ENCODE measurements at places on chromosomes 7 and 10.

DNA sequence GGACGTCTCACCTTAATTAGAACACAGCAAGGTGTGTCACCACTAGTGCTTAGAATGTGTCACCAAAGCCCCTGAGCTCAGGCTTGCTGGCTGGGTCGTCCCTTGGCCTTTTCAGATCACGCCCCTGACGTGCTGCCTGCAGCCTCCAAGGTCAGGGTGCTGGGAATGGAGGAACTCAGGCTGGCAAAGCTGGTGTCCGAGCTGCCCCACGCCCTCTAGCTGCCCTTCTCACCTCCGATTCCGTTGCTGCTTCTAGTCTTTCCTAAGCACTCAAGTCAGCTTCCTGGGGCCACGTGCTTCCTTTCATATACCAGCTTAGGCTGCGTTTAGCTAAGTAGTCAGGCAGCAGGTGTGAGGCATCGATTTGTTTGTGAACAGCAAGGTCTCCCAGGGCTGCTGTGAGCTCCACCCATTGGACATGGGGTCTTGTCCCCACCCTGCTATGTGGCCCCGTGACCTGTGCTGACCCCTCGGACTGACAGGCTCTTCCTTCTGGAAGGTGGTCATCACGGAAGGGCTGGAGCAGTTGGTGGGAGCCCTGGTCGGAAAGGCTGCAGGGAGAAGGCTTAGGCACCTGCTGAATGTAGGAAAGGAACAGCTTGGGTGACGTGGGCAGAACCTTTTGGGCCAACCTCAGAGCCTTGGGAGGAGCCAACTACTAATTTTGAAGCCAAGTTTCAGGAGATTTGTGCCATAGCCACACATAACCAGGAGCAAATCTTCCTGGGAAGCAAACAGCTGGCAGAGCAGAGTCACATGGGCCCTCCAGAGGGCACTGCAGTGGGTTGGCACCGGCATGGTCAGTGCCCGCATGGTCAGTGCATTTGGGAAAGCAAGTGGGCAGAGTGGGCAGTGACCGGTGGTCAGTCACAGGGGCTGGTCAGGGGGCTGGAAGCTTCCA lies 28.8 kb downstream of the VIPR2 start:
- no peak for DNase-seq

DNA sequence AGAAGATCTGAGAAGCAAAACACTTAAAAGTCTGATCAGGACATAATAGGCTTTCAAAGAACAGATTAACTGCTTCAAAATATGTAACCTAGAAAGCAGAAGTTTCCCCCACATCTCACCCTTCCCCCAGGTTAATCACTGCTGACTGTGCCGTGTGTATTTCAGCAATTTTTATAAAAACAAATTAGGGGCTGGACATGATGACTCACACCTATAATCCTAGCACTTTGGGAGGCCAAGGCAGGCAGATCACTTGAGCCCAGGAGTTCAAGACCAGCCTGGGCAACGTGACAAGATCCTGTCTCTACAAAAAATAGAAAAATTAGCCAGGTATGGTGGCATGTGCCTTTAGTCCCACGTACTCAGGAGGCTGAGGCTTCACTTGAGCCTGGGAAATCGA lies 67.6 kb upstream of the GATA3 start:
- DNase-seq, result no peak

DNA sequence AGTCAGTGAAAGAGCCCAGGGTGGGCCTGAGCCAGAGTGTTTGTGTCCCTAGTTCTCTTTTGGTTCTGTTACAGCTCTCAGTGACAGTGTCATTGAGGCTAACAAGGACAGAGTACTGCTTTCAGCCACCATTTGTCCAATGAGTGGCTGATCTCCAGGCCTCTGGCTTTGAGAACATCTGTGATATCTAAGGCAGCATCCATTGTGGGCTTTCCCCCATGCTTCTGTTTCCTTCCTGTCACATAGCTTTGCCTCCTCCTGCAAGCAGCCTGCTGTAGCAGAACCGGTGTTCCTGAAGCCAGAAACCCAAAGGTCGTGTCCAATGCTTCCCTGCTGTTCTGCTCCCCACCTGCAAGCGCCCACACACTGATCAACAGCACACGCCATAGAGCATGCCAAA lies 68.4 kb downstream of the IKZF1 start:
- no peak for DNase-seq

GRCh38 chr10:69470463-69471384 lies 19.5 kb downstream of the TSPAN15 start:
- DNase-seq, result no peak

GRCh38 chr7:136857573-136857972 lies 10.9 kb upstream of the CHRM2 start:
- peak; percentile 9 for DNase-seq

GRCh38 chr10:23917251-23917840 lies 291.6 kb upstream of the KIAA1217 start:
- DNase-seq, result no peak

DNA sequence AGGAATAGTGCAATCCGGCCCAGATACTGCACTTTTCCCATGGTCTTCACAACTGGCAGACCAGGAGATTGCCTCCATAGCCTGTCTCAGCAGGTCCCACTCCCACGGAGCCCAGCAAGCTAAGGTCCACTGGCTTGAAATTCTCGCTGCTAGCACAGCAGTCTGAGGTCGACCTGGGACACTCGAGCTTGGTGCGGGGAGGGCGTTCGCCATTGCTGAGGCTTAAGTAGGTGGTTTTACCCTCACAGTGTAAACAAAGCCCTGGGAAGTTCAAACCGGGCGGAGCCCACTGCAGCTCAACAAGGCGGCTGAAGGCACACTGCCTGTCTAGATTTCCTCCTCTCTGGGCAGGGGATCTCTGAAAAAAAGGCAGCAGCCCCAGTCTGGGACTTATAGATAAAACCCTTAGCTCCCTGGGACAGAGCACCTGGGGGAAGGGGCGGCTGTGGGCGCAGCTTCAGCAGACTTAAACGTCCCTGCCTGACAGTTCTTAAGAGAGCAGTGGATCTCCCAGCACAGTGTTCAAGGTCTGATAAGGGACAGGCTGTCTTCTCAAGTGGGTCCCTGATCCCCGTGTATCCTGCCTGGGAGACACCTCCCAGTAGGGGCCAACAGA lies 293.5 kb upstream of the GALNT17 start:
- DNase-seq, result no peak

GRCh38 chr7:126223729-126224128 lies 1029.0 kb downstream of the GRM8 start:
- no peak for DNase-seq

GRCh38 chr10:82826132-82826531 lies 951.1 kb downstream of the NRG3 start:
- DNase-seq, result no peak

DNA sequence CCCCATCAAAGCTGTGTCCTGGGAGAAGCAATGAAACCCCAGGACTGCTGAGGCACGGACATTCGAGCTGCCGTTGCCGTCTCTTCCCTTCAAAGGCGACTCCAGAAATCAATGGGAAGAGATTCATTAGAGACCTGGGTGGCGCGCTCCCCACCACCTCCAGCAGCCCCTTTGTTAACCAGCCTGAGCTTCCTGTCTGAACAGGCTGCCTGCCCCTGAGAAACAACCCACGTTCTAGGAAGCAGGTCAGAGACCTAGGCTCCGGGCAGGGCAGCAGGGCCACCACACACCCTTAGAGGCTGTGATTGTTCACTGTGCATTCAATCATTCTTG lies 110.9 kb upstream of the PPIF start:
- no peak for DNase-seq

GRCh38 chr7:40784176-40784575 lies 649.4 kb downstream of the SUGCT start:
- DNase-seq, result no peak

DNA sequence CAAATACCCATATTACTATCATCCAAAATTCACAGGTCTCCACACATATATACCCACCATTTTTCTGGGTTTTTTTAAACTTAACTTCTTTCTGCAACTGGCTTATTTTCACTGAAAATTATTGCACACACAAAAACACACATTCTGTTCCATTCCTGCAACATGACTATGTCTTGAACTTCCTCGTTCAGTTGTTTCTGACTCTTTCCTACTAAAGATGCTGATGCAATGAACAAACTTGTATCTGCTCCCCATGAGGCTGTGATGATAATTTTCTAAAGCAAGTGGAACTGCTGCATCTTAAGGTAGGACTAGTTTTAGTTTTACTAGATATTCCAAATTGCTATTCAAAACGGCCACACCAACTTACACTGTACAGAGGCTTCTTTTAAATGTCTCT lies 77.7 kb downstream of the OSBPL3 start:
- no peak for DNase-seq

DNA sequence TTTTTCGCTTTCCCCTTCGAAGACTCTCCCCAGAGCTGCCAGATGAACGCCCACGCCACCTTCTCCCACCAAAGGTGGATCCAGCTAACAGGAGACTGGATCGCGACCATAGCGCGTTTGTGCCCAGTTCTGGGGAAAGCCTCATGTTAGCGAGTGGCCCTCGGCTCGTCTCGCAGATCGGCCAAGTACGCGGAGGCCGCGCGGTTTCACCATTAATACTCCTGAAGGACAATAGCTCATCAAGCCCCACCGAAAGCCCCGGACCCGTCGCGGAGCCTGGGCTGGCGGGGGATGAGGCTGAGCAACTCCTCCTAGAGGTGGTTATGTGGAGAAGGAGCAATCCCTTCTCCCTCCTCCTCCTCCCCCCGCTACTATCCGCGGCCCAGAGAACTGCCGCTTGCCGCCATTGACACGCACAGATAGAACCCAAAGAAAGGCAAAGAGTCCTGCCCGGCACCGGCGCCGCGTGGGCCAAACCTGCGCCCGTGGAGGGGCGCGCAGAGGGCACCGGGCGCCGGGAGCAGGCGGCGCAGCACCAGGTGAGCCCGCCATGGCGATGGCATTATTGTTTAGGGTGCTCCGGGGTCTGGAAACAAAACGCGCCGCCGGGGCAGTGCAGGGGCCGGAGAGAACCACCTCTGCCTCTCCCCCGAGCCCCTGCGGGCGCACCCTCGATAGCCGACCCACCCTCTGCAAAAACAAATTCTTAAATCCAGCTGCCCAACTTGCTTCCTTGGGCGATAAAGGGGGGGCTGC lies at the start of gene MACROH2A2:
TSS of gene MACROH2A2 (plus strand) at position 385 of the 756 bp plus-strand sequence. CDS start 22,813 bp downstream, outside the sequence.
- no peak for DNase-seq

DNA sequence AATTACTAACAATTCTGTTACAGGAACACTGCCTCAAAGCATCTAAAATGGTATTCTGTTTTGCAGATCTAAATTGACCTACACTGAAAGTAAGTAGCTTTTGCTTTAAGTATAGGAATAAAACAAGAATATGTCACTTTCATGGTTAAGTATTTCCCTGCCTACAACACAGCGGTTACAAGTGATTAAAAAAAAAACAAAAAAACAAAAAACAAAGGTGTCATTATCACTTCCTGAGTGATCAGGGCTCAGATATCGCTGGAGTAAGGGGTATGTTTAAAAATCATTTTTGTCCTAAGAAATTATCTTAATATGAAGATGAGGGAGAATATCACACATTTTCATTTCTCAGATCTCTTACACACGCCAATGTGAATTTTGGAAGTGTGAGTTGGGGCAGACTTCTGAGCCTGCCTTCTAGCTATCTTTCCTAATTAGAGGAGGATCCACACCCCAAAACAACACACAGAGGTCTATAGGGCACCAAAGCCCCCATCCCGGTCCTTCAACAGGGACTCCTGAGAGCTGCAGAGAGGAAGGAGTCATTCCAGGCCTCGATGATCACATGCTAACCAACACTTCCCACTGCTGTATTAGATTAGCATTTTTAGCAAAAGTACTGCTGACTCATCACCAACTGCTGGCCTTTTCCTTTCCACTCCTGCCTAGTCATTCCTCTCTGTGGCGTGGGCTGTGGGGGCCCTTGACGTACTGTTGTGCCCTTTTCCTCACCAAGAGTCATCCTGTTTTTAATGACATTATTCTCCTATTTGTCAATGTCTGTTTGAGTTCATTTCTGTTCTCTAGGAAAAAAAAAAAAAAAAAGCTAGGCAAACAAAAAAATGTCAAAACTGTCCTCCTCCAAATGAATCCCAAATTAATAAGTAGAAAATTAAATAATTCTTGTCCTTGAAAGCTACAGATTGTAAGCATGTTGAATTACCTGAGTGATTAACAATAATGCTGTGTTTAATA lies 31.2 kb downstream of the PRTFDC1 start:
- DNase-seq, result no peak

GRCh38 chr10:131994435-131994834 lies 12.7 kb upstream of the BNIP3 start:
- DNase-seq, result no peak

- no peak for DNase-seq
Observed at GRCh38 chr7:13050703-13051102, 363.3 kb downstream of the ARL4A start.

GRCh38 chr7:106415433-106415832 lies 130.7 kb upstream of the NAMPT start:
- DNase-seq, result no peak

DNA sequence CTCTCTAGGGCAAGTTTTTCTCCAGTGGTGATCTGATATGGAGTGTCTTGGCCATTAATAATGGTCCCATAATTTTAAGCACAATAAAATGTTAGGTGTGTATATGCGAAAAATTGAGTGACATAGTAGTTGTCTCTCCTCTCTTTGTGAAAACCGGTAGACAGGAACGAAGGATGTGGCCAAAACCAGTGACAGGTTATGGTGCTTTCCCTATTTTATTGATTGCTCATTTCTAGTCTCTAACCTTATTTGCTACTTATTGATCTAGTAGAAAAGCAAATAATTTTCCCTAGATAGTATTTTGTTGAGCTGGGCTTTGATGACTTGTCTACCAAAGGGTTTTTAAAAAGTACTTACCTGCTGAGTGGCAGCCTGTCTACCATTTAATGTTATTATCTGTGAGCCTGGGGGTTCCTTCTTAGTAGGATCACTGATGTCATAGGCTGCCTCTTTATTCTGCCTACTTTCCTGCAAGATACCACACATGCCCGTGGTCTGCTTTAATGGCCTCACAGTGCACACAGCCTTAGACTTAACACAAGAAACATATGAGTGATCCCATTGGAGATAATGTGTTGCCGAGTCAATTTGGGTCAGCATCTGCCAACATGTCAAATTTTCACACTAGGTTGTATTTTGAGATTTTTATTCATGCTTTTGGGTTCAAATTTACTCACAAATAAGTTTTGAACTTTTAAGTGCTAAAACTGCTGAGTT lies 100.0 kb downstream of the AUTS2 start:
- no peak for DNase-seq

DNA sequence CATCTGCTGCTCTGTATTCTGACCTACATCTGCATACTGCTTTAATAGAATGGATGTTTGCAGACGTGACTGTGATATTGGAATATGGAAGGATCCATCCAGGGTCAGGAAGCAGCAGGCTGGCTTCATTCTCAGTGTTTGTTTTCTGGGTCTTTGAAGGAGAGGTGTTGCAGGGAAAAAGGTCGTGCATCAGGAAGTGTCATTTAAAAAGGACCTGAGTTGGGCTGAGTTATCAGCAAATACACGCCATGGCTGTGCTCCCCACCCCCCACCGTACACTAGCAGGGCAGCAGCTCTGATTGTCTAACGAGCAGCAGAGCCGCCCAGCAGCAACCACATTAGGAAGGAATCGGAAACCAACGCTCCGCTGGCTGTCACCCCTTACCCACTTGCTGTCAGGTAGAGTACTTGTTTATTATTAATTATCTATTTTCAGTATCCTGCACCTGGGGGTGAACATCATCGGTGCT lies 63.1 kb upstream of the STEAP1B start:
- DNase-seq, result no peak

GRCh38 chr10:31120961-31121685 lies 89.5 kb upstream of the ZNF438 start:
- DNase-seq, result no peak

- peak; percentile 3 for DNase-seq
Observed at GRCh38 chr10:17290226-17290625, 62.2 kb downstream of the VIM start.

Measured in NAMALWA (cell line).